CD4-positive, alpha-beta T cell treated with Interleukin-17A for 4 hours (primary cell): ENCODE measurements at places on chromosomes 12 and 14.

DNA sequence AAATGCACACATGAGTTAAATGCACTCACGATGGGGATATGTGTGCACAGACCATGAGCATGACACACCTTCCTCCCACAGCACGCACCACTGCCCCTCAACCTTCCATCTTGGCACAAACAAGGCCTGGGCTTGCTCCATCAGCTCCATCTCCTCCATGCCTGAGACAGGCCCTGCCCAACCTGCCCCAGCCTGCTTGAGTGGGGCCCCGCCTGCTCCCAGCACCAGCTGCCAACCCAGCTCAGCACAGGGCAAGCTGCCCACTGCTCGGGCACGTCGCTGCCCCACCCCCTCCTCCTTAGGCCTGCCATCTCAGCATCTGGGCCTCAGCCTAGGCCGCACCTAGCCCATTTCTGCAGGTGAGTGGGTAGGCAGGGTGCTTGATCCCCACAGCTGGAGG lies 27.6 kb upstream of the KRT78 start:
- no peak for DNase-seq

DNA sequence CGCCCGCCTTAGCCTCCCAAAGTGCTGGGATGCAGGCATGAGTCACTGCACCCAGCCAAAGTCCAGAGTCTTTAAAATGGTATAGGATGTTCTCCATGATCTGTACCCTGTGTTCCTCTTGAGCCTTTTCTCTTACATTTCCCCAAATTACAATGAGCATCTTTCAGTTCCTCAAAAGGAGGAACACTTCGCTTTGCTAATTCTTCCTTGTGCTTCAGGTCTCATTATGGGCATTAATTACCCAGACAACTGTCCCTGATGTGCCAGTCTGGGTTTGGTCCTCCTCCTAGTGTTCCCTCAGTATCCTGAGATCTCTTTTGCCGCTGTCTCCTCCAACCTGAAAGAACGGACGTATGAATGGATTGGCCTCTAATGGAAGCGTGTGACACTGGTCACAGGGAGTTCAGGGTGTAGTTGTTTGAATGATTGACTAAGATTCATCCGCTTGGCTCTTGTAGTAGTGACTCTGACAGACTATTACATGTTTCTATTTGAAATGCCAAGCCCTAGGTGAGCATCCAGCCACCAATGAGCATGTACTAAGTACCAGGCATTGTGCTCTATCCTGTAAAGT lies 8.2 kb downstream of the PRKCH start:
- no peak for DNase-seq

GRCh38 chr12:54337280-54337842 lies 12.4 kb downstream of the COPZ1 start:
- no peak for DNase-seq

- no peak for DNase-seq
Measured at GRCh38 chr12:87848248-87848868, 180.8 kb downstream of the C12orf50 start.

DNA sequence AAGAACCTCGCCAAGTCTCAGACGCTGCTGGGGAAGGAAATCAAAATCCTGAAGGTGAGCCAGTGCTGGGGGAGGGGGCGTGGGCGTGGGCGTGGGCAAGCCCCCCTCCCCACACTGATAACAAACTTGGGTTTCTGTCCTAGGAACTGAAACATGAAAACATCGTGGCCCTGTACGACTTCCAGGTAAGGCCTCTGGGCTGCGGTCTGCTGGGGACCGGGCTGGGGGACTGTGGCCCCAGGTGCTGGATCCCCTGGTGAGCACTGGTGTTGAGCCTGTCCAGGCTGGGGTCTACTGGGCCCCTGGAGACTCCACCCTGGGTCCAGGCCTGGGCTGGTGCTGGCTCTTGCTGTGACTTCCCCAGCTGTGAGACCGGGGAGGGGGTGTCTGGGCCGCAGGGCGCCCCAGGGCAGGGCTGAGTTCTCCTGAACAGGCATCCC lies 1.2 kb downstream of the ULK1 start:
- peak; percentile 39 for DNase-seq

DNA sequence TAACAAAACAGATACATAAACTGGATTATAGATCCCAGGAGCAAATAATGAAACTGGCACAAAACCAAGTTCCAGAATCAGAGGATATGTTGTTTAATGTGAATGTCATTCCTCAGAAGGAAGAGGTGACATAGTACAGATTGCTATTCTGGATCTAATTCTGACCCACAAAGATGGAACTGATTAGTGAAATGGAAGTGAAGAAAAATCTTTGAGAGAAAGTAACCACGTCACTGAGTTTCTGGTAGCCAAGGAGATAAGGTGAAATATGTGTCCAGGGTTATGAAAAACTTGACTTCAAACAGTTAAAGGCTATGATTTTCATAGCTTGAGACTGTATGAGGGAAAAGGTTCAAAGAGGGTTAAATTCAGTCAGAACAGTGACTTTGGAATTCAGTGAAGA lies 8.3 kb downstream of the OR10AD1 start:
- DNase-seq = no peak
